ENCODE measurements at places on chromosomes 1 and 21. TPM values are rescaled to one million over a fixed set of nuclear protein-coding genes. Genes with fewer than 3 reads are reported as not detected.

C1orf53 gene
- 1.7 TPM for polyA plus RNA-seq

ARHGAP30 gene
- 2.1 TPM for polyA plus RNA-seq

PRR9 gene
- not detected for polyA plus RNA-seq

GRCh38 chr21:34796518-34797200, 127.9 kb downstream of the CLIC6 start:
- DNase-seq: no peak

DNA sequence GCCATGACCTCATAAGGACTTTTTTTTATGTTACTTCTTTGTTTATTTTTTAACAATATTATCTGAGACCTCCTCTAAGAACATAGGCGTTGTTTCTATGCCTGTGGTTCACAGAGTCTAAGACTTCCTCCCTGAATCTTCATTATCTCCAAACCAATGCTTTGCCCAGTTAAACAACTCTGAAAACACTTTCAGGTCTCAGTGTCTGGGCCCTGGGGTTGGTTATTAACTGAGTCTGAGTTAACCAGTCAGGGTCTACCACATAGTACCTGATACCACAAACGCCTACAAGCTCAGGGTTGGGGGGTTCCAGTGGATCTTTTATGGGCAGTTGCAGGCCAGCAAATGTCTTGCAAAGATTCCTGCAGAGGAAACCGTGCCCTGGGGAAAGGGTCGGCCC, 138.2 kb downstream of the AJAP1 start:
- no peak for DNase-seq

DNA sequence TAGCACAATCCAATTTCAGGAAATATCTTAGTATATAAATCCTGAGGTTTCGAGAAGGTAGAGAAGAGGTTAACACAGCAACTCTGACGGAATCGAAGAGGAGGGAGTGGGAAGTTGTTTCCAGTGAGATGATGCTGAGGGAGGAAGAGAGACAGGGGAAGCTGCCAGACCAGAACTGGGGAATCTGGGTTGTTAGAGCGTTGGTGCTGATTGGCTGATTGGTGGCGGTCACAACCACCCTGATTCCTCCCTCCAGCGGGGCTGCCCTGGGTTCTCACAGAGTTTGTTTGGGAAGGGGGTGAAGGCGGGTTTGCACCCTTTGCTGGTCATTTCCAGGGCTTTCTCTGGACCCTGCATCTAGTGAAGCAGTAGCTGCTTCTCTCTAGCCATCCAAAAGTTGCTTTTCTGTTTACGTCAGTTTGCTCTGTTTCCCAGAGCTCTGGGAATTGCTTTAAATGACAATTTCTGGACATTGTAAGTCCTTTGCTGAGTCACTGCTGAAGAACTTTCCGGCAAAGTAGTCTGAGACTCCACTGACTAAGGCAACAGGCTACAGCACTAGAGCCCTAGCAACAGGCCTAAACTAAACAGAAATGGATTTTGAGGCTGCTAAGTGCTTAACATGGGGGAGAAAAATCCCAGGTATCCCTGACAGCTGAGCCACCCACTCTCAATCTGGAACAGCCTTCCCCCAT, 90.1 kb downstream of the TENT5C start:
- no peak for DNase-seq

- DNase-seq: no peak
Observed at GRCh38 chr1:36693161-36693525, 210.4 kb upstream of the CSF3R start.
